ENCODE measurements at places on chromosomes 3 and 15. TPM values are rescaled to one million over a fixed set of nuclear protein-coding genes. Genes with fewer than 3 reads are reported as not detected.

The RLBP1 gene
- total RNA-seq: not detected

The CLPX gene
- total RNA-seq: 46.5 TPM

The PYGO1 gene
- total RNA-seq: 5.8 TPM

The HHATL gene
- 305 TPM for total RNA-seq

The C15orf62 gene
- 0.20 TPM for total RNA-seq

The LCTL gene
- not detected for total RNA-seq

The SLC12A1 gene
- not detected for total RNA-seq

The CMTM8 gene
- 5.4 TPM for total RNA-seq

The REC114 gene
- total RNA-seq: not detected

The SKOR1 gene
- total RNA-seq: 0.25 TPM

The UROC1 gene
- not detected for total RNA-seq

The CA12 gene
- 0.29 TPM for total RNA-seq

The TM6SF1 gene
- total RNA-seq: 6.0 TPM

The ISLR2 gene
- 3.1 TPM for total RNA-seq

The EMC7 gene
- 50.4 TPM for total RNA-seq

The PCLAF gene
- 0.60 TPM for total RNA-seq

The RETNLB gene
- not detected for total RNA-seq

The VILL gene
- 2.6 TPM for total RNA-seq

The FOXL2NB gene
- total RNA-seq: not detected

The CADPS gene
- total RNA-seq: 5.0 TPM

The CYP1A1 gene
- total RNA-seq: 0.42 TPM

The AP3S2 gene
- total RNA-seq: 64.6 TPM

The MESD gene
- total RNA-seq: 19.8 TPM

The GASK1A gene
- total RNA-seq: 0.52 TPM

The PLSCR4 gene
- 13.8 TPM for total RNA-seq

The RBMS3 gene
- 35.6 TPM for total RNA-seq

The ZNF502 gene
- 4.2 TPM for total RNA-seq

The SLC25A36 gene
- 63.0 TPM for total RNA-seq

The GOLGA6L10 gene
- total RNA-seq: 0.32 TPM

The CD276 gene
- total RNA-seq: 127 TPM

The CFAP20DC gene
- total RNA-seq: 0.19 TPM

The MAPKAPK3 gene
- total RNA-seq: 362 TPM

The DRD3 gene
- not detected for total RNA-seq

The FURIN gene
- 110 TPM for total RNA-seq
